ENCODE measurements at places on chromosomes 1 and 21.
A peak's percentile ranks its signal among the peaks of the same experiment; 100 is the strongest.

DNA sequence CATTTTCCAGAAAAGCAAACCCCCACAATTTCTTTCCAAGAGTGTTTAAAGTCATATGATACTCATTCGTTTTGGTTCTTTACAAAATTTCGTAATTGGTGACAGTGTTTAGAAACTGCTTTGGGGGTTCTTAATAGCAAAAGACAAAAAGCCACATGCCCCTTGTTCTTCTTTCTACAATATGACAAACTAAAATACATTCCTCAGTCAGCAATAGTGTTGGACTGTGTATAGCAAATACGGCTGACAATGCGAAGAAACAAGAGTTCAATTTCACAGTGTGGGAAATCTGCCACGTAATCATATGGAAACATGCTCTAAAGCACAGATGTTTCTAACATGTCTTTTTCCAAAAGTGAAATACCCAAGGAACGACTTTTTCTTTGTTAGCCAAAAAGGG lies 7.6 kb upstream of the IFNAR1 start:
- no peak for DNase-seq

DNA sequence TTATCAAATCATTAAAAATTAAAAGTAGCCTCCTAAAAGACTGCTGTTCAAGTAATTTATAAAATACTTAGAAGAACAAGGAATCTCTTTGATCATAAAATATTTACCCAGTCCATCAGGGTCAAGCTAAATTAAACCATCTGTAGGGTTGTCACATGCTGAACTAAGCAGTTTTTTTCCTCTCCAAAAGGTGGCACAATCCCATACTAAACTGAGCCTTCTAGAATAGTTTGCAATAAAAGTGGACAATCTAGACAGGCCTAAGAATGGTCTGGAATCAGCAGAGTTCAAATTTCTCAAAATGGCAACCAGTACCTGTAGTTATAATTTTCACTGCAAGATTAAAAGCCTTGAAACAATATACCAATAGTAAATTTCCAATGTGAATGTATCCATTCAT lies 194.8 kb downstream of the EIF4G3 start:
- DNase-seq, result peak; percentile 13

DNA sequence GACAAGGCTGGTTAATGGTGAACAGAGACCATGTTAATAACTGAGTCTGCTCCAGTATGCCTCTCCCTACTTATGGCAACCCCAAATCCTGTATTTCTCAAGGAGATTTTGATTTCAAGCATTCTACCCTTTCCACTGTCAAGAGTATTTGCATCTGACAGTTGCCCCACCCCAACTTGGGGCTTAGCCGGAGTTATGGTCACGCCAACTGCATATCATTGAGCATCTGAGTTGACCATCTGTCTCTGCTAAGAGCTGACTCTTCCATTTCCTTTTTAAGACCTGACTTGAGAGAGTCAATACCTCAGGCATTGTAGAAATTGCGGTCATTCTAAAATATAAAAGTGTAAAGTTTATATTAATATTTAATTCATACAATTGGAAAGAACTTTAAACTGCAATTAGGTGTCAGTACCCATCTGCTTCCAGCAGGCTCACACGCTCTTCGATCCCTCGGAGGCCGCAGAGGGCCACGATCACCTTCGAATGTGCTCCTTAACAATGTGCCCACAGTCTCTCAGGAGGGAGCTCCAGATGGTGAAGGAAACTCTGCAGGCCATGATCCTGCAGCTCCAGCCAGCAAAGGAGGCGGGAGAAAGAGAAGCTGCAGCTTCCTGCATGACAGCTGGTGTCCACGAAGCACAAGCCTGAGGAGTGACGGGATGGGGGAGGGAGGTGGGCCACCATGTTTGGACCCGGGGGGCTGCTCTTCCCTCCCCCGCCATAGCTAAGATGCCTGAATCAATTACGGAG lies 409.8 kb downstream of the DISC1 start:
- DNase-seq, result no peak

- no peak for DNase-seq
These were observed at the start of gene TMEM240 for GRCh38 chr1:1540090-1540817. TMEM240 (minus strand) TSS chr1:1540624; CDS start chr1:1540346, 278 bp downstream.

DNA sequence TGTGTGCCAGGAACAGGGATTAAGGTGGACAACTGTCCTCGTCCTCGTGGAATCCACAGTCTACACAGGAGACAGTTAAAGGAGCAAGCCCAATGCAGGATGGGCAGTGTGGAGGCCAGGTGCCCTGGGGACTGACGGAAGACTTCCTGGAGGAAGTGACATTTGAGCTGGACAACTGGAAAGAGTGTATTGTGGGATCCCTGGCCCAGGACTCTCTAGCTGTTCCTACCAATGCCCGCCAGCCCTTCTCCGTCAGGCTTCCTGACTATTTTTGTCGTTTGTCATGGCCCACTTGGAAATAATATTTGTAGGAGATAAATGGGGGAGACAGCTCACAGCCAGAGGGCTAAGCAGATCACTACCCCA lies 235.3 kb downstream of the TOMM20 start:
- DNase-seq, result no peak

- DNase-seq, result no peak
These were observed 49.8 kb downstream of the COLGALT2 start for GRCh38 chr1:183987593-183988318.

DNA sequence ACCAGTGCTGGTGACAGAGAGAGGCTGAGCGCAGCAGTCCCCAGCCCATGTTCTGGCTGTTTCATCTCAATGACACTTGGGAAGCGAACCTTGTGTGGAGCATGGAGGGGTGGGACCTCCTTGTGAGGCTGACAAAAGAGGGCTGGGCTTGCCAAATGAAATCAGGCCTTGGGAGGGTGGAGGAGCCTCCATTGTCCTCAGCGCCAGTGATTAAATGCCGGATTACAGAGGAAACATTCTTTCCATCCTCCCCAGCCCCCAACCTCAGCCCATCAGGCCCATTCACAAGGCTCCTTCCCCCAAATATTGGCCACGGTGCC lies 63.3 kb upstream of the PAXBP1 start:
- no peak for DNase-seq

GRCh38 chr1:211549092-211549711 lies 29.8 kb downstream of the SLC30A1 start:
- DNase-seq, result no peak

DNA sequence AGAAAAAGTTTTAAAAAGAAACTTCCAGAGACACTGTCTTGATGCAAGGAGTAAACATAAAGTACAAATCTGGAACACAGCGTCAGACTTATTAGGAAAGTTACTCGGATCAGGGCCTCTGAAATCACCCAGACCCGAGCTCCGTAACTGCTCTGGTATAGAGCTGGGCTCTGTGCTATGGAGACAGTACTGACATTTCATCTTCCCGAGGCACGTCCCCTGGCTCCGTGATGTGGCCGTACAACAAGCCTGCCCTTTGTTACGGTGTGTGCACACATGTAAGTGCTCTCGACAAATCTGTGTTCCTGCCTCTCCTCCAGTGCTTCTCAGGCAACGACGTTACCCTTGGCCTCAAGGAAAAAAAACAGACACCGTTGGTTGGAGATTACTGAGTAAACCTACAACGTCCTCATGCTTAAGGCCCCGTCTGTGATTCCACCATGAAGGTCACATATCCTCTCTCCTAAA lies 107.0 kb upstream of the IRF2BP2 start:
- no peak for DNase-seq

- no peak for DNase-seq
These were observed 1182.6 kb downstream of the AMY1C start for GRCh38 chr1:104932030-104932915.

DNA sequence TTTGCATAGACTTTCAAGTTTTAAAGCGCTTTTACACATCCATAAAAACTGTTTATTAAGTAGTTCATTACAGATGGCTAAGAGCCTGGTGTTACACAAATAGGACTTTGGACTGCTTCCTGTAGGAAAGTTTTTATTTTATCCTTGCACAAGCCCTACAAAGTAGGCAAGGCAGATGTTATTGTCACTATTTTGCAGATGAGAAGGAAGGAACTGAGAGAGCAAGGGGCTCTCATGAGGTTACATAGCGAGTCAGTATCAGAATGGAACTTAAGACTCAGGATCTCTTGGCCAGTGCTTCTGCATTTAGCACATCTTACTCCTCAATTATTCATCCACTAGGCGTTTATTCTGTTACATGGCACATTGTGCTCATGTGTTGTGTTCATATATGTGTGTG lies 2.6 kb upstream of the MAPKAPK2 start:
- DNase-seq, result no peak

DNA sequence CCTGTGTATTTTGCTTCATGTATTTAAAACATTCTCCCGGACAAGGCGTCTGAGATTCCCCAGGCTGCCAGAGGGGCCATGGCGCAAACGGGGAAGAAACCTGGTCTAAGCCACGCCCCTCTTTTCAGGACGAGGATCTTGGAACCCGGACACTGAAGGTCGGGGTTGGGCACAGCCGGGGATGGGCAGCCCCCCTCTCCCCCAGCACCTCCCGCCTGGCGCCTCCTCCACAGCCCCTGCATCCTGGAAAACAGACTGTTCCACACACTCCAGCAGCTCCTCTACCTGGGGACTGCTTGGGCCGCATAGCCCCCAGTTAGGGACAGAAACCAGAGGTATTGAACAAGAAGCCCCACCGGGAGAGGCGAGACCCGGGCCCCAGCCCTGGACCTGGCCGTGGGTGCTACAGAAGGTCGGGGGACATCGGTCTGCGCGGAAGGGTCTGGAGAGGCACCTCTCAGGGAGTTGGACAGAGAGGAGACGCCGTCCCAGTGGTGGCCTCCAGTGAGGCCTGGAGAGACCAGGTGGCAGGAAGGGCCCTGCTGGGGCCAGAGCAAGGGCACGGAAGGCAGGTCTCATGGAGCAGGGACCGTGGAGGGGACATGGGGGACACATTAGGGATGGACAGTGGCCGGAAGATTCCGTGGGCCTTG lies 5.4 kb downstream of the TP73 start:
- DNase-seq, result no peak

DNA sequence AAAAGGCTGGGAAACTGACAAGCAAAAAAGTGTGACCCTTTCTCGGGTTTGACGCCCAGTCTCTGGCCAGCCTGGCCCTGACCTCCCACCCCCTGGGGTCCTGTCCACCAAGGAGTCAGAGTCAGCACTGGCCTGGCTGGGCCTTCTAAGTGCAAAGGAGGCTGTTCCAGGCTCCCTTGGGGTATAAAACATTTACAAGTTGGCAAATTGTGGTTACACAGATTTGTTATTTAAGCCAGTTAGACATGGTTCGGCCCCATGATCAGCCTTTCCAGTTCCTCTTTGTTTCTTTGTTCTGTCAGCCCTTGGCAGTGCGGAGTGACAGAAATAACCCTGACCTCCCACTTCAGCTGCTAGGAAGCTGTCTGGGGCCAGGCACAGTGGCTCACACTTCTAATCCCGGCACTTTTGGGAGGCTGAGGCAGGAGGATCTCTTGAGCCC lies 161.6 kb upstream of the RAB4A start:
- no peak for DNase-seq

DNA sequence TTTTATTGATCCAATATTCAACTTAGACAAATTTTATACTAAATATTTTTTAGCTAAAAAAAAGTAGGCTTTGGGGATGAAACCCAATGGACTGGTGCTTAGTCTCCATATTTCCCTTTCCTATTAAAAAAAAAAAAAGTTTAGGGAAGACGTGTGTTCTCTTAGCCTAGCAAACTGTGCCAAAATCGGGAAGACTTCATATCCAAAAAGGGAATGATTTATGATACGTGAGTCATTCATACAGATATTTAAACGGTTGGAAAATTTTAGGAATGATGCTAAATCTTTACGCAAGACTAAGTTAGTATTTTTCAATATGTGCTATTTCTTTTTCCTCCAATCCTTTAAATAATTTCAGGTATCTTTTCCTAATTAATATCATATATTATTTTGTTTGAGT lies 50.7 kb downstream of the SPATA17 start:
- DNase-seq, result no peak

- no peak for DNase-seq
These were observed 9.8 kb downstream of the CACNA1E start for GRCh38 chr1:181493166-181493565.

DNA sequence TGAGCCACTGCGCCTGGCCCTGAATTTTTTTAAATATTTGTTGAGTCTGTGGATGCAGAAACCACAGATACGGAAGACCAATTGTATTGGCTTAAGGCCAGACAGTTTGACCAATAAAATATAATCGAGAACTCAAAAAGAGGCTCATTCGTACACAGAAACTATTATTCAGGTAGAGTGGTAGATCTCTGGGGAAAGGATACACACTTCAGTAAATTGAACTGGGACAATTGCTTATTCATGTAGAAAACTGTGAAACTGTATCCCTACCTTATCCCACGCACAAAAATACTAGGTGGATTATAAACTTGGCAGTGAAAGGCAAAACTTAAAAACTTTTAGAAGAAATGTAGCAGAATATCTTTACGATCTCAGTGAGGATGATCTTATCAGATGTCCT lies 25.0 kb upstream of the SHE start:
- DNase-seq, result no peak

DNA sequence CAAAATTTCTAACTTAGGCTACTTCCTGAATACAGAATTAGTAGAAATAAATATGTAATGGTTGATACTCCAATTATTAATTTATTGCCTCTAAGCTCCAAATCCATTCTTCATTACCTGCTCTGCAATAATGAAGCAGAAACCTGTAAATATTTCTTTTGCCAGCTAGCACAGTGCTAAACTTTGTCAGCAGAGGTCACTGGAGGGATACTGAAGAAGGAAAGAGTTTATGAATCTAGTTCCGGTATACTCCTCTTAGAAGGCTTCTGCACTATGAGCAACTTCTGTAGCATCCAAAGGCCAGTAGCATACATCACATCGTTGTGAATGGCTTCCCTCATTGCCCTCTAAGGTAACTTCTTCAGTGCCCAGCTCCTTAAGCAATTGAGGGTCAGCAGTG lies 81.0 kb upstream of the LHX8 start:
- no peak for DNase-seq

DNA sequence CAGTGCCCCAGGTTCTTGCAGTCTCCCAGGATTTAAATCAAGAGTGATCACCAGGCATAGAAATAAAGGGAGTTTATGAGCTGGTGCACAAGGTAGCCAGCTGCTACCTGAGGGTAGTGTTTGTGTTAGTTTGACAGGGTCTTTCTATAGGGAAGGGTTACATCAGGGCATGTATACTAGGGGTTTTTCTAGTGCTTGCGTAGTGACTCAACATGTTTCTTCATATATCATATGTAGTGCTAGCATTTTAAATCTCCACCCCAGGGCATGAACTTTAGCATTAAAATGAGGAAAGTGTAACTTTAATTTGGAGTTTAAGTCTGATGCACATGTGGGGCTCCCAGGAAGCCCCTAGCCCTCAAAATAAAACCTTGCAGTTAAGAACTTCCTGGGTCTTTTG lies 86.5 kb upstream of the TNR start:
- DNase-seq, result no peak

- DNase-seq, result no peak
These were observed 35.4 kb upstream of the BCL10 start for GRCh38 chr1:85311818-85312217.
